ENCODE measurements at places on chromosomes 7 and 10. TPM values are rescaled to one million over a fixed set of nuclear protein-coding genes. Genes with fewer than 3 reads are reported as not detected.

The HDAC9 gene
- 9.4 TPM for total RNA-seq

The VWA2 gene
- 2.6 TPM for total RNA-seq

The NYAP1 gene
- 4.6 TPM for total RNA-seq

DNA sequence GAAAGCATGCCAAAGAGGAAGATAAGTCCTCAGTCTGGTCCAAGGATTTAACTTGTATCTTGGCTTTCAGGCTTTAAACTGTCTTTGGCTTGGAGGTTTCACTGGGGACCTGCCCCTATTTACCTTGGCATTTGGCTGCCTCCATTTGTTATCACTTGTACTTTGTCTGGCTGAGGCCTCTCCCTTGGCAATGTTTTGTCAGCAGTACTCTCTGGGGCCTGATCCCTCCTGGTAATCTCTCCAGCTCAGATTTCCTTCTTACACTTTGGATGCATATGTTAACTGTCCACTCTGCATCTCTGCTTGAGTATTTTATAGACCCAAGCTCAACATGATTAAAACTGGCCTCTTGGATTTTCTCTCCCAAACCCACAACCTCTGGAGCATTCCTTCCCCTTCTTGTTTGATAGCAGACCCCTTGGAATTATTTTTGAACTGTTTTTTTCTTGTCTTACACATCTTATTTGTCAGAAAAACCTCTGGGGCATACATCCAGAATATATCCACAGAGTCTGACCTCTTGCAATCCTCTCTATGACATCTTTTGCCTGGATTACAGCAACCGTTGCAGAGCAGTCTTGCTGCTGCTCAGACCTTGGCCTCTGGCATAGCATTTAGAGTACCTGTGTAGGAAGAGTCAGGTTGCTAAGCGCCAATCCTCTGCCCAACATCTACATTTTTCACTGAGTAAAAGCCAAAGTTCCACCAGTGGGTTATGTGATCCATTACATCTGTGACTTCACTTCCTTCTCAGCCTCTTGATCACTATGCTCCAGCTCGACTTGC, 35.2 kb downstream of the ZNF487 start:
- H3K4me3 ChIP-seq: no peak overlapping the region
- no peak overlapping the region for H3K27ac ChIP-seq
- no peaks in the 10 kb centered on the region for H3K27me3 ChIP-seq
- no peaks in the 10 kb centered on the region for H3K4me1 ChIP-seq
- no peak for DNase-seq
- no peaks in the 10 kb centered on the region for H3K36me3 ChIP-seq

GRCh38 chr10:125631806-125632205, 51.2 kb downstream of the TEX36 start:
- H3K27ac ChIP-seq: no peak overlapping the region
- no peaks in the 10 kb centered on the region for H3K36me3 ChIP-seq
- H3K4me3 ChIP-seq: no peak overlapping the region
- H3K27me3 ChIP-seq: no peaks in the 10 kb centered on the region

- H3K4me1 ChIP-seq: no peaks in the 10 kb centered on the region
- no peak overlapping the region for H3K27ac ChIP-seq
- H3K27me3 ChIP-seq: no peaks in the 10 kb centered on the region
- no peak overlapping the region for H3K4me3 ChIP-seq
Measured at GRCh38 chr7:84450772-84451171, 256.2 kb upstream of the SEMA3A start.

DNA sequence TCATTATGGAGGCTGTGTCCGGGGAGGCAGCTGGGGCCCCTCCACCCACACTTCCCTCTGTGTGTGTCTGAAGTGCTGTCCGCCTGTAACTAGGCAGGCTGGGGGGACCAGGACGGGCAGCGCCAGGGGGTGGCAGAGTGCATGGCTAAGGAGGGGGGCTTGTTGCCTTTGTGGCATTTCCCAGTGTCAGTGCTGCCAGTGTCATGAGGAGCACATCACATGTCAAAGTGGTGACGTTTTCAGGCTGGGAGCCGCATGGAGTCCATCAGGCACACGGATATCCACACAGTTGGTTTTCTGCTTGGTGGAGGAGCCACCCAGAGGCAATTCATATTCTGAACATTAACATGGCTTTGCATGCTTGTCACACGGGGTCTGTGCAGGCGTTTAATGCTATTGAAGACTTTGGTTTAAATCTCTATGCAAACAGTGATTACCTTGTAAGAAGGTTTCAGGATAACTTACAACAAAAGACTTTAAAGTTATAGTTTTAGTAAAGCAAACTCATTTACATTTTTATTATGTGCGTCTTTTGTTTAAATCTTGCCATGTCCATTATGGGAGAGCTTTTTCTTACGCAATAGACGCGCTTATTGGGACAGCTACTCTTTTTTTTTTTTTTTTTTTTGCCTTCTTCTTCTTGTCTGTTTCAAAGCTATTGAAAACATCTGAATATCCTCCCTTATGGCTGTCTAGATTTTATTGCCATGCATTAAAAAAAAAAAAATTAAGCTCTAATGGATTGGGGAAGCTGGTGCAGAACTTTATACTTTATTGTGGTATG, 52.9 kb downstream of the C10orf67 start:
- H3K4me1 ChIP-seq: no peaks in the 10 kb centered on the region
- no peak overlapping the region for H3K27ac ChIP-seq
- peaks cover 1% of the 10 kb centered on the region for H3K27me3 ChIP-seq
- H3K36me3 ChIP-seq: no peaks in the 10 kb centered on the region

- H3K36me3 ChIP-seq: no peaks in the 10 kb centered on the region
- no peak overlapping the region for H3K4me3 ChIP-seq
- no peaks in the 10 kb centered on the region for H3K4me1 ChIP-seq
- H3K27ac ChIP-seq: no peak overlapping the region
Measured at GRCh38 chr7:57819491-57819981, 369.6 kb downstream of the ZNF716 start.

GRCh38 chr7:21967598-21968003, 21.9 kb upstream of the CDCA7L start:
- H3K36me3 ChIP-seq: no peaks in the 10 kb centered on the region
- DNase-seq: no peak
- no peaks in the 10 kb centered on the region for H3K27me3 ChIP-seq
- H3K4me1 ChIP-seq: peaks cover 7% of the 10 kb centered on the region
- no peak overlapping the region for H3K4me3 ChIP-seq

- no peak for DNase-seq
- no peaks in the 10 kb centered on the region for H3K27me3 ChIP-seq
- H3K4me3 ChIP-seq: no peak overlapping the region
- peaks cover 3% of the 10 kb centered on the region for H3K36me3 ChIP-seq
- H3K27ac ChIP-seq: no peak overlapping the region
- no peaks in the 10 kb centered on the region for H3K4me1 ChIP-seq
Measured at GRCh38 chr7:7795630-7796121, 77.3 kb upstream of the RPA3 start.
